ENCODE measurements at places on chromosomes 3 and 15.

GRCh38 chr3:48664929-48665328 lies 2.2 kb upstream of the CELSR3 start:
- peaks cover 26% of the 10 kb centered on the region for H3K4me1 ChIP-seq
- no peak for DNase-seq
- H3K27me3 ChIP-seq: peaks cover 14% of the 10 kb centered on the region
- no peak overlapping the region for H3K4me3 ChIP-seq
- H3K27ac ChIP-seq: no peak overlapping the region

GRCh38 chr3:50089609-50089945 lies 858 bp downstream of the RBM5 start:
- H3K27ac ChIP-seq: peak overlapping the region; percentile 99
- H3K4me3 ChIP-seq: peak overlapping the region; percentile 100
- peaks cover 34% of the 10 kb centered on the region for H3K36me3 ChIP-seq
- H3K4me1 ChIP-seq: peaks cover 28% of the 10 kb centered on the region
- H3K27me3 ChIP-seq: no peaks in the 10 kb centered on the region

- H3K36me3 ChIP-seq: no peaks in the 10 kb centered on the region
- H3K27ac ChIP-seq: no peak overlapping the region
- DNase-seq: no peak
Measured at GRCh38 chr15:60044636-60045270, 40.6 kb downstream of the FOXB1 start.

- no peak for DNase-seq
- H3K4me1 ChIP-seq: peaks cover 34% of the 10 kb centered on the region
- H3K27ac ChIP-seq: no peak overlapping the region
Measured at GRCh38 chr15:31480356-31481025, 153.9 kb downstream of the KLF13 start.

DNA sequence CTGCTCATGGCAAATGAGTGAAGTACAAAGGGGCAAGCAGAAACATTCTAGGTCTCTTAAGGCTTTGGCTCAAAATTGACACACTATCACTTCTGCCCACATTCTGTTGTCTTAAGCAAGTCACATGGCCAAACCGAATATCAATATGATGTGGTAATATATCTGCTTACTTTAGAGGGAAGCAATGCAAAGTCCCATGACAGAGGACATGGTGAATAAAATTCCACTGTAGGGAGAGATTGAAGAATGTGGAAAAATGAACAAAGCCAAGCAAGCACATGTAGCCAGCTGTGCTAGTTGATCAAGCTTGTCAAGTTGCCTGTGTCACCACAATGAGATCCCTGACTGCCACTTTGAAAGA lies 11.2 kb upstream of the TBC1D5 start:
- H3K4me3 ChIP-seq: no peak overlapping the region
- no peaks in the 10 kb centered on the region for H3K36me3 ChIP-seq
- no peak overlapping the region for H3K27ac ChIP-seq
- H3K27me3 ChIP-seq: no peaks in the 10 kb centered on the region
- DNase-seq: no peak

- H3K27ac ChIP-seq: no peak overlapping the region
- H3K36me3 ChIP-seq: no peaks in the 10 kb centered on the region
- H3K4me3 ChIP-seq: no peak overlapping the region
- DNase-seq: no peak
- H3K27me3 ChIP-seq: no peaks in the 10 kb centered on the region
Measured at GRCh38 chr15:99296386-99296785, 45.1 kb downstream of the LRRC28 start.

DNA sequence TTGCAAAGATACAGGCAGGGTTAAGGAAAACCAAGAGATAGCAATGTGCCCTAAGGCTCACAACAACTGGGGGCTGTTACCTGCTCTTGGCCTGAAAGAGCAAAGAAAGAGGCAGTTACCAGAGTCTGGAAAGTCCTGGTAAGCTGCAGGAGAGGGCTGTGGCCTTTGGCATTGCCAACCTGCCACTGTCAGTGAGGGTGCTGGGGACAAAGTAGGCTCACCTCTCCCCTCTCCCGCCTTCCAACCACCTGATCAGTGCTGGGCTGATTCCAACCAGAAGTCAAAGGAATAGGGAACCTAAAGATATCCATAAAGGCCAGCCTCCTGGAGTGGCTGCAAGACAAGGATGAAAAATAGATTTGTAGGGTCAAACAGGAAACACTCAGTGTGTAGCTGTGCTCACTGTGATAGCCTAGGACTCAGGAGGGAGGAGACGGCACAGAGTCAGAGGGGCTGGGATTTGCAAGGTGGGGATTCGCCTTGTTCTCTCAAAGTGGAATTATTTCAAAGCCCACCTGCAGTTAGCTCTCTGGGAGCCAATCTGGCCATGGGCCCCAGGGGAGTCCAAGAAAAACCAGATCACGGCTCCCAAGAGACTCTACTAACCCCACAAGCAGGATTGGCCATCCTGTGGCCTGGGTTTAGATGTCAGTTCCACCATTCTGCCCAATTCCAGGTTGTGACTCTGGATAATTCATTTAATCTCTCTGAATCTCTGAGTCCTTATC lies 204.0 kb upstream of the BCL6 start:
- H3K36me3 ChIP-seq: no peaks in the 10 kb centered on the region
- H3K27ac ChIP-seq: no peak overlapping the region
- DNase-seq: no peak
- H3K4me3 ChIP-seq: no peak overlapping the region
- H3K4me1 ChIP-seq: peaks cover 23% of the 10 kb centered on the region

- no peaks in the 10 kb centered on the region for H3K36me3 ChIP-seq
- H3K4me1 ChIP-seq: no peaks in the 10 kb centered on the region
- no peak overlapping the region for H3K4me3 ChIP-seq
- DNase-seq: no peak
- H3K27me3 ChIP-seq: no peaks in the 10 kb centered on the region
Measured at GRCh38 chr3:27025718-27026117, 343.5 kb downstream of the NEK10 start.

GRCh38 chr3:178097576-178097975 lies 438.7 kb upstream of the KCNMB2 start:
- no peaks in the 10 kb centered on the region for H3K27me3 ChIP-seq
- H3K4me3 ChIP-seq: no peak overlapping the region
- no peaks in the 10 kb centered on the region for H3K4me1 ChIP-seq
- H3K36me3 ChIP-seq: no peaks in the 10 kb centered on the region
- no peak overlapping the region for H3K27ac ChIP-seq
- no peak for DNase-seq

- H3K4me3 ChIP-seq: no peak overlapping the region
- H3K36me3 ChIP-seq: no peaks in the 10 kb centered on the region
- no peaks in the 10 kb centered on the region for H3K27me3 ChIP-seq
- H3K4me1 ChIP-seq: no peaks in the 10 kb centered on the region
Measured at GRCh38 chr3:167843886-167844285, 108.4 kb downstream of the SERPINI1 start.

GRCh38 chr3:33202711-33203457 lies 15.7 kb downstream of the SUSD5 start:
- H3K4me3 ChIP-seq: no peak overlapping the region
- no peaks in the 10 kb centered on the region for H3K36me3 ChIP-seq
- no peak overlapping the region for H3K27ac ChIP-seq
- DNase-seq: no peak
- no peaks in the 10 kb centered on the region for H3K4me1 ChIP-seq

DNA sequence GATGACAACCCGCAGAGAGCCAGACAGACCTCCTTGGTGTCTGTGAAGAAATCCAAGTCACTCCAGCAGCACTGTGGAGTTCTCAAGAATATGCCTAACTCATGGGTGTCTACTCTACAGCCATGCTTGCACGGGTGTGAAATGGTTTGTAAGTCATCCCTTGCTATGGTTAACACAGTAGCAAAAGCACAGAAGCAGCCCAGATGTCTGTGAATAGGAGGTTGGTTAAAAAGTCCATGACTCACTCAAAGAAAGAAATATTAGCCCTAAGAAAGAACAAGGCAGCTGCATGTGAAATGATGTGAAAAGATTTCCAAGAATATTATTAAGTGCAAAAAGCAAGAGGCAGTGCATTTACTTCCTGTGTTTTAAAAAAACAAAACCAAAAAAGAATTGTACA lies 12.1 kb upstream of the LIMD1 start:
- no peaks in the 10 kb centered on the region for H3K27me3 ChIP-seq
- H3K4me3 ChIP-seq: no peak overlapping the region
- no peak overlapping the region for H3K27ac ChIP-seq
- H3K36me3 ChIP-seq: no peaks in the 10 kb centered on the region
- no peaks in the 10 kb centered on the region for H3K4me1 ChIP-seq
- DNase-seq: no peak
